ENCODE measurements at places on chromosomes 7 and 10.

- DNase-seq: no peak
These were observed 224.6 kb upstream of the PITRM1 start for GRCh38 chr10:3397231-3397630.

DNA sequence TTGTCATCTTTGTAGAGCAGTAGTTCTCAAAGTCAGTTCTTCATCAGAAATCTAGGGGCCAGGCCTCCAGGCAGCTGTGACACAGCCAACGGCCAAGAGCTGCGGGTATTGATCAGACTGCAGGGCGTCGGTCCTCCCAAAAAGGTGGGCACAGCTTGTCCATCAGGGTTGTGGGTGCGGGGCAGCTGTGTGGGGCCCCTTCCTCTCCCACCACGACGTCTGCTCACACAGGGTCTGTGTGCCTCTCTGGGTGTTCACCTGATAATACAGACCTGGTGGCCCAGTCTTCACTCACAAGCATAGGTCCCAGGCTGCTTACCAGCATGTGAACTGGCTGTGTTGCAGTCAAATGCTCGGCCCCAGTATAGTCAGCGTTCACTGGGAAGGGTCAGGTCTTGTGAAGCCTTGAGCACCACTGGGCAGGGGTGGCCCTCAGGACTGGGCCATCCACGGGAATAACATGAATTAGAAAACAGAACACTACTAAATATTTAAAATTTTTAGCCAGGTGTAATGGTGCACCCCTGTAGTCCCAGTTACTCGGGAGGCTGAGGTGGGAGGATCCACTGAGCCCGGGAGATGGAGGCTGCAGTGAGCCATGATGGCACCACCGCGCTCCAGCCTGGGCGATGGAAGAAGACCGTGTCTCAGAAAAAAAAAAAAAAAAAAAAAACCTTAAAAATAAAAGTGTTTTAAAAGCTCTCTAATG lies 102.8 kb upstream of the DIP2C start:
- no peak for DNase-seq

- DNase-seq: no peak
These were observed 10.8 kb upstream of the ST7 start for GRCh38 chr7:116942504-116942903.

DNA sequence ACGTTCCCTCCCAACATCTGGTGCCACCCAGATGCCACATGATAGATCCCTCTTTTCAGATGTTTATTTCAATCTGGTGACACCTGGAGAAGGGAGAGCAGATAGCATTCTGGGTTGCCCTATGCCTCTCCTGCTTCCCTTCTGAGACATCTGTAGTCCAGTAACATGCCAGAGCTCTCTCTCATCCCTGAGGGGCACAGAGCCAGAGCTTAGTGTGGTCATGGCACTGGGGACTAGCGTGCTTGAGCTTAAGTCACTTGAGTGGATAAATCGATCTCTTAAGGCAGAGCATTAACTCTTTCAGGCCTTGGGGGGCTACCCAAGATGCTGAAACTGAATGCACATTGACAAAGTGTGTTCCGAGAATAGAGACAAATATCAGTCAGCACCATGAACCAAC lies 47.9 kb downstream of the WNT2 start:
- no peak for DNase-seq

GRCh38 chr10:49831352-49832035 lies 69.4 kb upstream of the OGDHL start:
- DNase-seq: no peak

- DNase-seq: no peak
These were observed 17.1 kb upstream of the HTR5A start for GRCh38 chr7:155053002-155053401.

GRCh38 chr10:79563426-79563825 lies 3.2 kb upstream of the SFTPA2 start:
- no peak for DNase-seq

DNA sequence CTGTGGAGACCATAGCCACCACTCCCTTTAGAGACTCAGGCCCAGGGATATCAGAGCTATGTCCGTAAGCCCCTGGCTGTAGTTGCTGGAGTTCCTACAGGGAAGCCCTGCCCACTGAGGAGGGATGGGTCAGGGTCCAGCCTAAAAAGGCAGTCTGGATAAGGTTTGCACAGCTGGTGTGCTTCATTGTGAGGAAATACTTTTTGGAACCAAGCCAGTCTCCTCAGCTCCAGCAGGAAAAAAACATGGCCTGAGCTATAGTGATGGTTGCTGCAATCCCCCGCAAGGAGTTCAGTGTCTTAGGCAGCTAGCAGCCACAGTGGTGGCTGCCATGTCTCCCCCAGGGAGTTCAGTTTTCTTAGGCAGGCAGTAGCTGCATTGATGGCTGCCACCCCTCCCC lies 52.6 kb upstream of the CYP2C8 start:
- DNase-seq: no peak

- no peak for DNase-seq
These were observed 121.8 kb downstream of the CD36 start for GRCh38 chr7:80760292-80760691.

- no peak for DNase-seq
These were observed 161.2 kb downstream of the CELF2 start for GRCh38 chr10:11178606-11179515.

- DNase-seq: no peak
These were observed 452 bp downstream of the ATE1 start for GRCh38 chr10:121927318-121927840.
